ENCODE measurements at places on chromosomes 4 and X.

GRCh38 chr4:177484613-177485021 lies 42.4 kb upstream of the AGA start:
- no peak for DNase-seq

GRCh38 chrX:74835566-74835965 lies 89.7 kb downstream of the NEXMIF start:
- no peak for DNase-seq

DNA sequence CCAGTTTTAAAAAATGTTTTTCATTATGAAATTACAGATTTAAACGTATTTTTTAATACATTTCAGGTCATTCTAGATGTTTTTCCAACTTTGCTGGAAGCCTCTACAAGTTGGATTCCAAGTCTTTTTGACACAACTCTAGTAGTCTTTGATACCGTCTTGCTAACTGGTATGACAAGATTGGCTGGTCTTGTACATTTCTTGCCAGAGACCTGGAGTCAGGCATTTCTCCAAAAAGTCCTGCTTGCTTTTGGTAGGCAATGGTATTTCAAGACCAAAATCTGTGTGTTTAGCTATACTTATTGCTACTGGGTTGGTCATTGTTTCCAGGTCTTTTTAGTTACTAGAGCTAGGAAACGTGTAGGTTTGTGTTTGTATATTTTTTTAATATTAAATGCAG lies 64.6 kb downstream of the SLAIN2 start:
- no peak for DNase-seq

DNA sequence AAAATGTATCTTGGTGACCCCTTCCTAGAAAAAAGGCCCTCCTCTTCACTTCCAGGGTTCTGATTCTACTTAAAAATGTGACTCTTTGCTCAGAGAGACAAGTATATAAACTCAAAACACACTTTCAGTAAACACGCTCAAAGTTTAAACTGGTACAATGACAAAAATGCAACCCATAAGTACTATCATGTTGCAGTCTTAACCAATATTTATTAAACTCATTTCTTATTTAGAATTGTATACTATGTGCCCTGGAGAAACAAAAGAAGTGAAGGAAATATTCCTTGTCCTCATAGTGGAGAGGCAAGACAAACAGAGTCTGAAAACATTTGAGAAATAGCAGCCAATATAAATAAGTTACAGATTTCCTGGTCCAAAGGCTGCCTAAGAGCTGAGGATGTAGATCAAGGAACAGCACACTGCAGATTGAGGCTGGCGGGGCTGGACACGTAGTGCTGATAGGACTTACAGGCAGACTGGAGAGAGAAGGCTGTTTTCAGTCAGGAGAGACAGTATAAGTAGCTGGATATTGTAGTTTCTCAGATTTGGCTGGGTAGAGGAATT lies 39.1 kb upstream of the ANXA3 start:
- DNase-seq: no peak

- no peak for DNase-seq
Observed at GRCh38 chr4:55297346-55297745, 48.7 kb upstream of the SRD5A3 start.

DNA sequence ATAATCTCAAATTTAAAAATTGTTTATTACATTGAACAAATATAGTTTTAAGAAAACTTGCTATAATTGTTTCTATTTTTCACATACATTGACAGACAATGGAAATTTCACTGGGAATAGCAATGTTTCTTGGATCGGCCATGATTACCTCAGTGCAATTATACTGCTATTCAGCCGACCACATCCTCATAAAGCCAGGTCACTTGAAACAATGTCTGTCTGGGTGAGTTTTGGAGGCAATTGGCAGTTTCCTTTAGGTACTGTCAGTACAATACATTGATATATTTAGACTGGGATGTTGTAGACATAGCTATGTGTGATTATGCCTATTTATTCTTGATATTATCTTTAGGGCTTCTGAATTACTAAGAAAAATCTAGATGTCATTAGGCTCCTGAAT lies 89.5 kb upstream of the VEGFC start:
- DNase-seq: no peak

DNA sequence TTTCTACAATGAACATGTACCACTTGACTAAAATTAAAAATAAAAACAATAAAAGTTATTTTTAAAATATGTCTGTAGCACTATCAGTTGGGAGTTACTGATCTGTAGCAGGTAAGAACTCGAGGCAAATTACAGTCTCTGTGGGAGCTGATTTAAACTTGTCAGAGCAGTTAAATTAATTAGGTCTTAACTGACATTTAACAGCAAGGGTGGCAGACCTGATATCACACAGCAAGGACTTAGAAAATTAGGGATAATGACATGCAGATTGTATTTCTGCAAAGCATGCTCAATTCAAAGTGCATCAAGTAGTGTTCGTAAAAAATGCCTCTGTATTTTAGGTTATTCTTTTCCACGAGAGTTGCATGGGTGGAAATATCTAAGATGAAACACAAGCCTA lies 208.9 kb downstream of the SPATA18 start:
- DNase-seq: no peak

GRCh38 chr4:30840571-30840970 lies 120.4 kb downstream of the PCDH7 start:
- DNase-seq: no peak

DNA sequence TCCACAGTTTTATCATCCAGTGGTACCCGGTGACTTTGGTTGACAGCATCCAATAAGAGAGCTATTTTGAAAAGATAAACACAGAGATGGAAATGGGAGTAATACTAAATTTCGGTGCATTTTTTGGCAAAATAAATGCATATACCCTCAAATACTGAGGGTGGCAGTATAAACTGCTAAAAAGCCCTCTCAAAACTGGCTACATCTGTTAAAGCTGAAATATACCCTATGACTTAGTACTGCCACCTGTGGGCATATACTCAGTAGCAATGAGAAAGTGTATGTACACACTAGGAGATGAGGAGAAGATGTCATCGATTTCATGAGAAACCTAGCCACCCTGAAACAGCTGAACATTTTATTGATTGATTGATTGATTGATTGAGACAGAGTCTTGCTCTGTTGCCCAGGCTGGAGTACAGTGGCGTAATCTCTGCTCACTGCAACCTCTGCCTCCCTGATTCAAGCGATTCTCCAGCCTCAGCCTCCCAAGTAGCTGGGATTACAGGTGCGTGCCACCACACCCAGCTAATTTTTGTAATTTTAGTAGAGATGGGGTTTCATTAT lies 12.2 kb upstream of the TMEM128 start:
- DNase-seq: no peak

DNA sequence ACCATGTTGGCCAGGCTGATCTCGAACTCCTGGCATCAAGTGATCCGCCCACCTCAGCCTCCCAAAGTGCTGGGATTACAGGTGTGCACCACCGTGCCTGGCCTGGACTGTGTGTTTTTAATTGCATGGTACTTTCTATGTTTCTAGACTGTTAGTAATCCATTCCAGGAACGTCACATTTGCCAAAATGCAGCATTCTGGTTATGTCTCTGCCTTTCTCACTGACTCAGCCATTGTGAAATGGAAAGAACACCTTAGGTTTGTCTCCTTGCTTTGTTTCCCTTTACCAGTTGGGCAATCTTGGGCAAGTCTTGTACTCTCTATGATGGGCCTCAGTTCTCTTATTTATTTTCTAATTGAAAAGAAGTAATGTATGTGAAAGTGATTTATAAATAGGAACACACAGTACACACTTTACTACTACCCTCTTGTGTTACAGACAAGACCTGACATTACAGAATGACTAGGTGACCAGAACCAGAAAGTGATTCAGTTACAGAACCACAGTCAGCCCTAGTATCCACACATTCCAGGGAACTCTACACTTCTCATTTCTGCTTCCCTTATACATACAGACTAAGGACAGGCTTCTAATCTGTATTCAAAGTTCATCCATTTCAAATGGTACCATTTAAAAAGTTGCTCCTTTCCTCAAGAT lies 187.1 kb downstream of the MGST2 start:
- no peak for DNase-seq

DNA sequence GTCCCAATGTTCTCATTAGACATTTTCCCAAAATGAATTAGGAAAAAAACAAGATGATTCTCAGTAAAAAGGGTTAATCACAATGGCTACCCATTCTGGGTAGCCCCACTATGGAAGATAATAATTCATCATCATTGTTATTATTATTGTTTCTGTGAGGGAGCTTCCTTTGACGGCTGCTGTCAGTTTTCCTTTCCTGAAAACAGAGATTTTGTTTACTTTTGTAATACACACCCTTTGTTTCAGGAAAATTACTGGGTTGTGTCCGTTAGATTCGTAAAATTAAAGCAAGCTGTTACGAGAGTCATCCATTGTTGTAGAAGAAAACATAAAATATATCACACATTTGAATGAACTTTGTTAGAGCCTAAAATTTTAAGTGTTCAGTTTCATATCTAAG lies 192.9 kb upstream of the ANKRD50 start:
- DNase-seq: no peak

- no peak for DNase-seq
Observed at GRCh38 chr4:76658231-76659102, 223.4 kb downstream of the SHROOM3 start.

DNA sequence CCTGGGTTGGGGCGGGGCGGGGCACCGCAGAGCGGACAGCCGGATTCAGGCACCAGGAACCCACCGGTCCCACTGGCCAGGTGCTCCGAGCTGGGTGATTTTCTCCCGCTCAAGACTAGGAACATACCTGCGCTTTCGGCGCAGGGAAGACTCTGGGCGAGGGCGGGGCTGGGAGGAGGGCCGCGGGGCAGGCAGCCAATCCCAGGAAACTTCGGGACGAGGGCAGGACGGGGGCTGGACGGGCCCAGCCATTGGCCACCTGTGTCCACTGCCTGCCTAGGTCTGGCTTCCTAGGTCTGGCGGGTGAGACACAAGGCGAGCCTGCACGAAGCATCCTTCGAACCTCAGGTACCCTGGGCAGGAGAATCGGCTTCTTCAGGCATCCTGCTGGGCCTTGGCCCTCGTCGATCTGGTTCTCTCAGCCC lies 274 bp upstream of the ERVMER34-1 start:
- DNase-seq: no peak

DNA sequence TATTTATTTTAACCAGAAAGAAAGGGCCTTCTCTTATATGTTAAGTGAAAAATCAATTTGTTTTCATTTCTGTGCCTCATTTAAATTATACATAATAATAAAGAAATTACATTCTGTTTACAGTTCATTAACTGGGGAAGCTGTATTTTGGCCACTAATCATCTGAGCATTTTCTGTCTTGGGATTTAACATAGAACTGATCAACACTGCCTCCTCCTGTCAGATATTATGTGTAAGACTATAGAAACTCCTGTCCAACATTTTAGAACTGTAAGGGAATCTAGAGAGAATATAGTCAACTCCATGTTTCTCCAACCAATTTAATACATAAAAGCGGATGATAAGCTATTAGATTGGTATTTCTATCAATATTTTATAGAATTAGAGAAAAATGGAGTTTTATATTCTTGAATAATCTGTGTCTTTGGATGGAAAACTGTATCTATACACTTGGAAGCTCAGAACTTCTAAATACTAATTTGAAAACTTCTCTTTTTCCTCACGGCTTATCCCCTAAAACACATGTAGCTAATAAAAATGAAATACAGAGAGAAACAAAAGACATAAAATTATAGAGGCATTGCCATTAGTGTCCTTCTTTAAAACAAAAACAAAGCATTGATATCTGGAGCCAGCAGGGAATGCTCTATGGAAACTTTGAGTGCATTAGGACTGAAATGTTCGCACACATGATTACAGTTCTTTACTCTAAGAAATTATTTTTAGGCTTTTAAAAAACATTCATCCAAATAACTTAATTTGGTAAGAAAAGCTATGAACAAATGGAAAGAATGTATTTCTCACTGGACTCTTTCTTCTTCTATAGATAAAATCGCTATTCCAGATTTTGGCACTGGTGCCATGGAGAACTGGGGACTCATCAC lies 33.1 kb downstream of the ENPEP start:
- no peak for DNase-seq

- DNase-seq: no peak
Observed at GRCh38 chrX:54288277-54288676, 69.6 kb downstream of the WNK3 start.

- DNase-seq: no peak
Observed at GRCh38 chrX:134247492-134247891, 10.5 kb downstream of the CCDC160 start.

- no peak for DNase-seq
Observed at GRCh38 chr4:58962424-58962823, 1852.2 kb upstream of the IGFBP7 start.

DNA sequence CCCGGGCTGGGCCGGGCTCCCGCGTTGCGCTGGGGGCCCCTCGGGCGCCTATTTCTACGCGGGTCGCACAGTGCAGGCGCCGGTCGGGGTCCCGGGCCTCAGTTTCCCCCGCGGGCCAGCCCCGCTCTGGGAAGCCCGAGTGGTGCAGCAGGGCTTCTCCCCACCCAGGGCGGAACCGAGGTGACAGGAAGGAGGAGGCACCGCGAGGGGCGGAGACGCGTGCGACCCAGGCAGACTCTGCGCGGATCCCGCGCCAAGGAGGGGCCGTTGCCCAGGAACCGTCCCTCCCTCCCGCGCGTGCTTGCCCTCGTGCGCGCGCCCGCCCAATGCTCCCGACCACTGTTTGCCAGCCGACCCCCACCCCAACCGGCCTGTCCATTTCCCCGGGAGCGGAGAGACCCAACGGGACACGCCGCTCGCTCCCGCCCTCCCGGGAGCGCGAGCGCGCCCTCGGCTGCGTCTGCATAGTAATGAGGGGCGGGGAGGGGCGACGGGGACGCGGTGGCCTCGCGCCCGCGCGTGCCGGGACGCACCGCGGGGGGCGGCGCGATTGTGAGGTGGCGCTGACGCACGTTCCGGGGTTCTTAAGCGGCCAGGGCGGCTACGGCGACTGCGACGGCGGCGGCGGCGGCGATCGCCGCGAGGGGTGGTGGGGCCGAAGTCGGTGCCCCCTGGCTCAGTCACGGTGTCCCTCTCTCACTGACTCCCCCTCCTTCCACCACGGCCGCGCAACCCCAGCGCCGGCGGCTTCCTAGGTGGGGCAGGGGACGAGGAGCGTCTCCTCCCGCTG lies at the start of gene CPEB2:
CPEB2 (plus strand) TSS at position 613 of the 790 bp plus-strand sequence. CDS start 193 bp downstream, outside the sequence.
- peak; percentile 90 for DNase-seq

GRCh38 chr4:33060674-33061542 lies 2340.7 kb downstream of the PCDH7 start:
- no peak for DNase-seq

DNA sequence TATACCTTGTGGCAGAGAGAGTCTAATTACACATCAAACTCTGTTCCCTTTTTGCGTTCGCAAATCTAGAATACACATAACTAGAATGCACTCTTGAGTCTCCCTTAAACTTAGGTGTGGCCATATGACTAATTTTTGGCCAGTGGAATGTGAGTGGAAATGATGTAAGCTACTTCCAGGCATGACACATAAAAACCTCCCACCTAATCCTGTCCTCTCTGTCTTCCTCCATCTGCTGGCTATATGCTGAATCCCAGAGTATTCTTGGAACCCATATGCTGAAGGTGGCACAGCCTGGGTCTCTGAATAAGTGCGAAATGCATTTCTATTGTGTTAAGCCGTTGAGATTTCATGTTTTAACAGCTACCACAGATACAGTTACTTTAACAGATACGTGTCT lies 269.9 kb upstream of the NRK start:
- no peak for DNase-seq

DNA sequence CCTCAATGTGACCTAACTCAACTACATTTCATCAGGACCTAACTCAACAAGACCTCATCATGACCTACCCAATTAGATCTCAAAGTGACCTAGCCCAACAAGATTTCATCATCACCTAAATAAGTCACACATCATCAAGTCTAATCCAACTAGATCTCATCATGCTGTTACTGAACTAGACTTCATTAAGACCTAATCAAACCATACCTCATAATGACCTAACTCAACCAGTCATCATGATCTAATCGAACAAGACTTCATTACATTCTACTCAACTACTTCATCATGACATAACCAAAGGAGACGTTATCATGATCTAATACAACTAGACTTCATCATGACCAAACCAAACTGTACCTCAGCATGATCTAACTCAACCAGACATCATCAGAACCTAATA lies 82.8 kb downstream of the DHRSX start:
- no peak for DNase-seq

Data from stimulated activated CD4-positive, alpha-beta T cell treated with anti-CD3 and anti-CD28 coated beads, Interleukin-4, amount 100 ng/mL, for 4 hours (primary cell).